Naive thymus-derived CD8-positive, alpha-beta T cell (primary cell): ENCODE measurements at places on chromosomes 3 and 15.

GRCh38 chr3:104291878-104292277 is 1074.8 kb upstream of the ALCAM start:
- DNase-seq: no peak

DNA sequence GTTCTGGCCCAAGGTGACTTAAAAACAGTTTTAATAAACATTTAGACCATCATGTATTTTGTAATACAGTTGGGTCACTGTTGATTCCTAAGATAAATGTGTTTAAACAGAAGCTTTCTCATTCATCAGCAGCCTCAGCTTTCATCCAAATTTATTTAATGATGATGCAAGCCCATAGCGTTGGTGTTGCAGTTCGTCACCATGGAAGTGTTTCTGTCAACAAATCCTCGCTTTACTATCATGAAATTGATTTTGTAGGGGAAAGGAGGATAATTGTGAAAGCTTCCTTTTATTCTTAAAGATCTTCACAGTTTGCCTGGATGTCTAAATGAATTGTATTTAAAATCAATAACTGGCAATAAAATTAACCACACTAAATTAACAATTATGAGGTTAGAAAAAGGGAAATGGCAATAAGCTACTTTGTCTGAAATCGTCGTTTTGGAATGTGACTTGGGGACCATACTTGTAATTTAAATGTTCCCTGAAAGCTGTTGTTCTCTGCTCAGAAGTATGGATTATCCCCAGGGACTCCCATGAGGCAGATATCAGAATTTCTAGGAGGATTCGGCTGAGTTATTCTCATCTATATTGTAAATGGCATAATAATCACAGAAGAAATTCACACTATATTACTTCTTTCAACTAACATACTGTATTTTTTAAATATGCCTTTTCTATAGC is 29.0 kb downstream of the CMSS1 start:
- DNase-seq: no peak

- DNase-seq: no peak
These were observed 18.3 kb downstream of the RGMA start for GRCh38 chr15:93070551-93071296.

DNA sequence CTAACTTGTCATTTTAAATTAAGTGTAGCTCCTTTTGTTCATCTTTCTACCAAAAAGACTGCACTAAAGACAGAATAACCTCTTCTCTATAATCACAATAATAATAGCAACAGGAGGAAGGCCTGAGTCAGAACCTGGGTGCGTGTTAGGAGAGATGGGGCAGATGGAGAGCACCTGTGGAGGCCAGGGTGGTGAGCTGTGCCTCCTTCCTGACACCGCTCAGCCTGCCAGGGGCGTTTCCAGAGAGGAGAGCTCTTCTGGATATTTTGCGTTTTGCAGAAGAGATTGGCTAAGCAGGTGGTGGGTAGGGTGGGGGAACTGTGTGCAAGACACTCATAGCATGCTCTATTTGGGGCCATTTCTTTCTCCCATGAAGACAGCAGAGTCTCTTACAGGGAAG is 83.5 kb downstream of the MEGF11 start:
- DNase-seq: no peak

DNA sequence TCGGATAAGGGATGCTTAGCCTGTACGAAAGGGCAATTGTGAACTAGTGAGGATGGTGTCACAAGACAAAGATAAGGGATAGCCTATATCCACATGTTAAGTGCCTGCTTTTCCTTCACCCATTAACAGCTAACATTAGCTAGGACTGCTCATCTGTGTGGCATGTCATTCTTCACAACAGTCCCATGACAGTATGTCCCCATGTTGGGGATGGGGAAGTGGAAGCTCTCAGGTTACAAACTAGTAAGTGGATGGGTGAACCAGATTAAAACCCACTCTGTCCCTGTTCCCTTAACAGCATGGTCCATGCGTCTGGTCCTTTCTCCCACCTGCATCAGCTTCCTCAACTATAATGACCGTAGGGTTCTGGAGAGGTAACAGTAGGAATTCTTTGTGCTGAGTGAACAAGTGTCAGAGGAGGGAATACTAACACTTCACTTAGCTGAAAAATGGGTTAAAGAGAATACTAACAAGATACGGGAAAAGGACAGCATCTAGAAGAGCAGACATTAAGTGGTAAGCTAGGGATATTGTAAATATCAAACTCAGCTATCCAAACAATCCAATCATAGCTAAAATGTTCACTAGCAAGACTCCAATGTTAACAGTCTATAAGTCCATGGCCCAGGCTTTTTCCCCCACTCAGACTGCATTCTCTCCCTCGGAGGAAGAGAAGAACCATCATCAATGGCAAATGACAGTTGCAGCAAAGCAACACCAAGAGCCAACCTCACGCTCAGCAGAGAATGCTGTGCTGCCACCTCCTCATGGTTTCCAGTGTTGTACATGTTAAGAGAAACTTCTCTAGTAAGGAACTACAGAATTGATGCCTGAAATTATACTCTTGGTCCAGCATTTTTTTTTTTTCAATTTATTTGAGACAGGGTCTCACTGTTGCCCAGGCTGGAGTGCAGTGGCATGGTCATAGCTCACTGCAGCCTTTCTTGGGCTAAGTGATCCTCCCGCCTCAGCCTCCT is 5.0 kb downstream of the RPLP1 start:
- DNase-seq: no peak

DNA sequence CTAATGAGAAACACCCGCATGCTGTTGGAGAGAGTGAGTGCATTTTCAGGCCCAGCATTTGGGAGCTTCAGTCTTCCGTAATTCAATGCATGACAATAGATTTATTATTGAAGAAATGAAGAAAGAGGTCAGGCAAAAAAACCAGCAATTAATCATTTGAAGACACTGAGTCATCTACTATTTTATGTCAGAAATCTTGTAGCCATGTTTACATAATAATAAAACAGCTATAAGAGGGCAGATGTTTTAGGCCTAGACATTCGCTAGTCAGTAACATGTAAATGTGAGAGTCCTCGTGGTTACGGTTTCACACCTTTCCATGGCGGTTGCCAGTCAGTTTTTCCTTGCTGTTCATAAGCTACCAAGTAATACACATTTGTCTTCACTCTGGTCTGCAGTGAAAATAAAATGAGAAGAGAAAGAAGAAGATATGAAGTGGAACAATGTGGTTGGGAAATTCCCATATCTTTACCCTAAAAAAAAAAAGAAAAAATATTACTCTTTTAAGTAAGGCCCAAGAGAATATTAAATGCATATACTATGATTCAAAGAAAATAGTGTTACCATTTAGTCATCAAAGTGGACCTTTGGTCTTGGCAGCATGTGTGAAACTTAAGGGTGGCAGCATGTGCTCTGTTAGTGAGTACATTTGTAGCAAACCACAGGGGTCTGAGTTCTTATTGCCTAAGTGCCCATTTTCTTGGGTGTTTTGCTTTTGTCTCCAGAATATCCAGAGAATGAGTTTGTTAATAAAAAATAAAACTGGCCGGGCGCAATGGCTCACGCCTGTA is 140.5 kb upstream of the TBL1XR1 start:
- DNase-seq: no peak

DNA sequence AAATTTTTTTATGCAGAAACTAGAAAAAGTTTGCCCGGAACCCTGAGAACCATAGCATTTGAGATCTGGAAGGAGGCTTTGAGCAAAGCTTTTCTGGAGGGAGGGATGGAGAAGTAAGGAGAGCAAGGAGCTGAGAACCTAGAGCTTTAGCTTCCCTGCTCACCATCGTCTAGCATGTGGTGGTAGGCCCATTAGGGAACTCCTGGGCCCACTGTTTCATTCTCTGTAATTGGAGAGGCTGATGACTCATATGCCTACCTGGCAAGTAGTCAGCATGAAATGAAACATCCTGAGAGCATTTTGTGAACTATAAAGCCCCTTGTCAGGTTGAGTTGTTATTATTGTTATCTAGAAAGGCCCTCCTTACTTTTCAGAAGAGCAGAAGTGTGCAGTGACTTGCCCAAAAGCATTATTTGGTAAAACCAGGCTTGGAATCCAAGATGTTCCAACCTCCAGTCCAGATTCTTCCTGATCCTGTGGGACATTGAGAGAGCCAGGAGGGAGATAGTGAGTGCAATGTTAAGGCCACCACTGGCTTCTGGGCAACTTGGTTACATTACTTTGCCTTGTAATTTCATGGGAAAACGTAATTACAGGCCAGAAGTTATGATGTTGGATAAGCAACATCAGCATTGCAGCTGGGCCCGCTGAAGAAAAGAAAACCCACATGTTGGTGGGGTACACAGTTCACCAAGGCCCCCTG is 104.5 kb upstream of the BFSP2 start:
- no peak for DNase-seq

DNA sequence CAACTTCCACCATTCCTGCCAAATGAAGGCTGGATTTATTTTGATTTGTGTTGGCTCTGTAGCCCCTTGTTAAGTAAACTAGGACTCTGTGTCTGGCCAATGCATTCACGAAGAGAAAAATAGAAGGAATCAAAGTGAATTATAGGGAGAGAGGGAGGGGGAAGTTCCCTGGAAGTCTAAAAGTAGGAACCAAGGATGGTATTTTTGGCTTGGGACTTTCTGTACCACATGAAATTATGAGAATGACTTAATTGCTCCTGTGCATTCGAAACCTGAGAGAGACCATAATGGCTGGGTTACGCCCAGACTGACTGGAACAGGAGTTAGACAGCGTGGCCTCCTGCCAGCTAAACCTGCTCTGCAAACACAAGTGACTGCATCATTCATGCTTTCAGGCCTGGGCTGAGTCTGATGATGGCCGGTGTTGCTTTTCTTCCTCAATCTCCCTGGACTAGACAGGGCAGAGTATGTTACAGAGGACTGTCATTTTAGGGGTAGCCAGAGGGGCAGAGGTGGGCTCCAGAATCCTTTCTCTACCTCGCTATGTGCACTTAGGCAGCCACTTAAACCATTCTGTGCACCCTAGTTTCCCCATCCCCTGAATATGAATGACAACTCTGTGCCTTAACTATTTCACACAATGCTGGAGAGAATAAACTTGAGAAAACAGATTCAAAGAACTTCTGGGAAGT is 58.9 kb downstream of the MYO1E start:
- no peak for DNase-seq

GRCh38 chr3:172319595-172319994 is 128.7 kb downstream of the GHSR start:
- DNase-seq: no peak

DNA sequence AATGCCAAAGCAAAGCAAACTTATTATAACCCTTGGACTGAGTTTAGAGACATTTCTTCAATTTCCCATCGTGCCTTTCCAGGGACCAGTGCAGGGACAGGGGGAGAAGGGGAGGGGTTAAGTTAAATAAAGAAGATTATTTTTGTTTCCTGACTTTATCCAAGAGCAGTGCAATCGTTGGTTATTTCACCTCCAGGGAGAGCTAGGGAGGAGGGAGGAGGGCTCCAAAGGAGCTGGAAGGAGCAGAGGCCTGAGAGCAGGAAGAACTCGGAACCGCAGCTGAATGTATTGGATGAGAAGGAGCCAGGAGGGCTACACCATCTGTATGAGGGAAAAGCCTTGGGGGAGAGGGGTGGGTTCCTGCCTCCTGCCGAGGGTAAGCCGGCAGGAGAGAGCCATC is 20.7 kb downstream of the HAPLN3 start:
- no peak for DNase-seq

GRCh38 chr3:43727930-43728329 is 37.2 kb downstream of the ABHD5 start:
- DNase-seq: no peak

DNA sequence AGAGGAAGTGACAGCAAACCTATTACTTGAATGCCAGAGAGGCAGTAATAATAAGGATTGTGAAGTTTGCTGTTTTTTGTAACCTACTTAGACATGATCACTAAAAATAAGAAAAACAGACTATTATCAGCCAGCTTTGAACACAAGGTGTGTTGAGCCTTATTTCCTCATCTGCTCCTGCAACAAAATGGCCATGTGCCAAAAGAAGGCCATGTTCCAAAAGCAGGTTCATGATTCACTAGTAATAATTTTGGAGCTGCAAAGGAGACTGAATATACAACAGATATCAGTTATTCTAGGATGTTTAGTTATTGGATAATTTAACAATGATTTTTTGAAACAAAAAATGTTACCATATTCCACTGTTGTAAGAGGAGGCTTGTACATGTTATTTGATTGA is 578.7 kb downstream of the SQOR start:
- no peak for DNase-seq

GRCh38 chr3:62873451-62873760 is 1.8 kb downstream of the CADPS start:
- DNase-seq: no peak

- no peak for DNase-seq
These were observed 145.5 kb downstream of the CDIN1 start for GRCh38 chr15:36724905-36725304.

DNA sequence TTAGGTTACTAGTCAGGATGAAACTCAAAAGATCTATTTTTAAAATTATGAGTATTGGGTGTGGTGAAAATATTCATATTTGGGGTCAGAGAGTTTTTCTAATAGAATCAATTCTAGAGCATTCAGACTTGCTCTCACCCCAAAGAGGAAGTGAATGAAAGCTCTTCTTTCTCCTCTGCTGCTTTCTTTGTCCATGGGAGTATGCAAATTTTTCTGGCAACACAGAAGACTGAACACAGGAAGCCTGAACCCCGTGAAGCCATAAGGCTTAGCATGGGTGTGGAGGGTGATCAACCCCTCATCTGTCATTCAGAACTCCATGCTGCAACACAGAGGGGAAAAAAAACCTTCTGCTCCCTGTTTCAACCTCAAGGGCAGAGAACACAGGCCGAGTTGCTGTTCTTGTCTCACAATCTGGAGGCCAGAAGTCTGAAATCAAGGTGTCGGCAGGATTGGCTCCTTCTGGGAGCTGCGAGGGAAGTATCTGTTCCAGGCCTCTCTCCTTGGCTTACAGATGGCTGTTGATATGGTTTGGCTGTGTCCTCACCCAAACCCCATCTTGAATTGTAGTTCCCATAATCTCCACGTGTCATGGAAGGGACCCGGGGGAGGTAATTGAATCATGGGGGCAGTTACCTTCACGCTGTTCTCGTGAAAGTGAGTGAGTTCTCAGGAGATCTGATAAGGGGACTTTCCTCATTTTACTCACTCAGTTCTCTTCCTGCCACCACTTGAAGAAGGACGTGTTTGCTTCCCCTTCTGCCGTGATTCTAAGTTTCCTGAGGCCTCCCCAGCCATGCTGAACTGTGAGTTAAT is 33.7 kb upstream of the CD47 start:
- DNase-seq: peak; percentile 63

- DNase-seq: no peak
These were observed 41.3 kb downstream of the WHAMM start for GRCh38 chr15:82850731-82851130.

GRCh38 chr3:36944012-36944640 is 728 bp downstream of the TRANK1 start:
- DNase-seq: peak; percentile 19

- no peak for DNase-seq
These were observed 1004.9 kb downstream of the FHIT start for GRCh38 chr3:60246361-60246760.

GRCh38 chr3:157115069-157116006 is 44.6 kb downstream of the CCNL1 start:
- DNase-seq: no peak
